ENCODE measurements at places on chromosomes 2 and 18.

DNA sequence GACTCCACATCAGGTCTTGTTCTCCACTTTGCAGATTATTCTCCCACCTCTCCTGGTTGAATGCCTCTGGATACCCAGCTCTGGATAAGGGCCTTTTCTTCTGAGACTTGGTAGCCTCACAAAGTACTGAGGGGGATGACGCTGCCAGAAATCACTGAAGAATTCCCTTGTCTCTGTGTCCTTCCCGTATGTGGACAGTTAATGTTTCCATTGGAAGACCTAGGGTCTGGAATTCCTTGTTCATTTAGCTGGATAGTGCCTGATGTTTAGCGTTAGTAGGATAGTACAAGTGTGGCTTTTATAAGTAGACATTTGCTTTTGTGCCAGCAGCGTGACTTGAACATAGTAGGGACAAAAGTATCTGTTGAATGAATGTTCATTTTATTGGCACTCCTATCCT is 76.9 kb downstream of the CLHC1 start:
- no peak for ATAC-seq

- no peak for ATAC-seq
Measured at GRCh38 chr2:32231959-32232358, 32.7 kb downstream of the NLRC4 start.

- ATAC-seq, result no peak
Measured at GRCh38 chr2:88067189-88067588, 436 bp upstream of the SMYD1 start.

DNA sequence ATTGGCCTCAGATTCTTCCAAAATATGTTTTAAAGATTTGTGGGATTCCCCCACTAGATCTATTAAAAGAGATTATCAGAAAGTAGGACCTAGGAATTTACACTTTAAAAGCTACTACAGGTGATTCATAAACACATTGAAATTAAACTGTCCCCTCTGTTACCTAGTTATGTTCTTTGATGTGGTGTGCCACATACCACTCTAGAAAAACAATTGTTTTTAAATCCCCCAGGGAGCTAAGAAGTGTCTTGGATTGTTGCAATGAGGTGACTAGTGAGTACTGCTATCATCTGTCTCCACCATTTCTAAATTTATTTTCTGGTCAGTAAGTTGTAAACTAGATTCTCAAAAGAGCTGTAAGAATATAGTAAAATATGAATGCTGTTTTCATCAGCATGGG is 214.5 kb upstream of the DOK6 start:
- no peak for ATAC-seq

- ATAC-seq, result no peak
Measured at GRCh38 chr18:58856881-58857280, 7.8 kb upstream of the ZNF532 start.

DNA sequence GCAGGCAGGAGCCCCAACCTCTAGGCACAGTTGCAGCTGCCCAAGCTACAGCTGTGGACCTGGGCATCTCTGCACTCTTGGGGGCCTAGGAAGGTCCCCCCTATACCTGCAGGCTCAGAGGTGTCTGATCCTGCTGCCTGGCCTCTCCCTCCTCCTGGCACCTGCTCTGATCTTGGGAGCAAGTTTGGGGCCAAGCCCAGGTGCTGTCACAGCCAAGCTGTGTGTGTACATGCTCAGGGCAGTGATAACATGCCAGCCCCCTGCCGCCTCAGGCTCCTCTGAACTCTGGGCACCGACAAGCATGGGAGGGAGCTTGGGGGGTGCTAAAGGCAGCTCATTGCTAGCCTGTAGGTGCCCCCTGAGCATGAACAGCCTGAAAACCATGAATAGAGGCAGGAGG is 829.6 kb upstream of the VRK2 start:
- ATAC-seq, result no peak

DNA sequence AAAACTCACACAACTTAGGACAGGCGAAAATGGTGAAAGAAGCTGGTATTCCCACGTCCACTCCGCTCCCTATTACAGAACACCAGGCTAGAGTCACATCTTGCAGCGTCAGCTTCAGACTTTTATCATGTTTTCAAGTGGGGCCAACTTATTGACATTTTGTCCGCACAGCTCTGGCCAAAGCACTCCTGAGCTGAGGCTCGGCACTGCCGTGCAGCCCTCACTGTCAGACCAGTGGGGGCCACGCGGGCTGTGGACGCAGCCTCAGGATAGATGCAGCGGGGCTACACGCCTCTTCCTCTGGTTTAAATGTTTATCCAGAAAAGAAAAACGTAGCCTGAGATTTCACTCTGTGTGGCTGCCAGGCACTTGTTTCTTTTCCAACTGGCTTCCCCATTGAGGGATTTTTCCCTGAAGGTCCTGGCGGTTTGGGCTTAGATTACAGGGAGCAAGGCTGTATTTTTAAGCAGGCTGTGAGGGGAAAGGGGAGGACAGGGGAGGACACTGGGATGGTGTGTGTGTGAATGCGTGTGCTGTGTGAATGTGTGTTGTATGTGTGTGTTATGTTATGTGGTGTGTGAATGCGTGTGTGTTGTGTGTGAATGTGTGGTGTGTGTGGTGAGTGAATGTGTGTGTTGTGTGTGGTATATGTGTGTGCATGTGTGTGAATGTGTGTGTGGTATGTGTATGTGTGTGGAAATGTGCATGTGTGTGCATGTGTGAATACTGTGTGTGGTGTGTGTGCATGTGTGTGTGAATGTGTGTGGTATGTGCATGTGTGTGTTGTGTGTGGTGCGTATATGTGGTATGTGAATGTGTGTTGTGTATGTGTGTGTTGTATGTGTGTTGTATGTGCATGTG is 267.6 kb downstream of the DCDC2C start:
- no peak for ATAC-seq

- ATAC-seq, result no peak
Measured at GRCh38 chr2:146220957-146221356, 1623.9 kb upstream of the ACVR2A start.

DNA sequence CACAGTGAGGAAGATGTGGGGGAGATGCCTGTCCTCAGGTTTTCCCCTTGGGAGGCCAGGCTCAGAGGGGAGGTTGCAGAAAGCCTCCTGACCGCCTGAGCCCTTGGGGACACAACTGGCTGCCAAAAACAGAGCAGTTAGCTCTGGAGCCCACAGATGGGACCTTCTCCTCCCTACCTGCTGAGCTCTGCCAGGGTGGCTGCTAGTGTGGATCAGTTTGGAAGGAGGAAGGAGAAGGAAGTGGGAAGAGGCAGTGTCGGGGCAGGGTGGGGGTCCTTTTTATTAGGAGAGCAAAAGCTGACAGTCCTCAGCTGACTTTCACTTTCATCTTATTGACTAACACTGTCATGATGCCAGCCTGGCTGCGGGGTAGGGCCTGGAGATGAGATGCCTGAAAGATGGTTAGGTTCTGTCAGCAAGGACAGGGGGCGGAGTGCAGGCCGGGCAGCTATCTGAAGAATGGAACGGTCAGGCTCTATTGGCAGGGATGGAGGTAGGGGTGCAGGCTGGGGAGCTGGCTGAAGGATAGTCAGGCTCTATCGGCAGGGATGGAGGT is 188.5 kb upstream of the HDAC4 start:
- ATAC-seq, result no peak

DNA sequence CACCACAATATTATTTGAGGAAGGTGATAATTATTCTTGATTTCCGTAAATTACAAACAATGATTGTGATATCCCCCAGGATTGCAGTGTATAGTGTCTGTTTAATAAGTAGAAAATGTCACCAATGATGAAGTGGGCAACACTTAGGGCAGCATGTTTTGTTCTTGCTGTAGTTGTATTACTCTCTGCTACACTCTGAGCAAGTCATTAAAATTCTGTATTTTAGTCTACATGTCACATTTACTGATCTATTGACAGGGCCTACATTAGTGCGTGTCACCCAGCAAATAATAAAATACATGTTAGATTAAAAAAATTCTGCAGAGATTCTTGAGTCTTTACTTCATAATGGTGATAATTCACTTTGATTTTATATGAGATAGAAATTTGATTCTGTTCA is 247.6 kb downstream of the TMX3 start:
- no peak for ATAC-seq

GRCh38 chr2:162018530-162018929 is 55.5 kb downstream of the DPP4 start:
- ATAC-seq, result no peak

- ATAC-seq, result no peak
Measured at GRCh38 chr2:31246184-31246852, 12.4 kb downstream of the EHD3 start.

GRCh38 chr2:30217644-30218337 is 13.5 kb upstream of the LBH start:
- ATAC-seq, result peak; percentile 83

DNA sequence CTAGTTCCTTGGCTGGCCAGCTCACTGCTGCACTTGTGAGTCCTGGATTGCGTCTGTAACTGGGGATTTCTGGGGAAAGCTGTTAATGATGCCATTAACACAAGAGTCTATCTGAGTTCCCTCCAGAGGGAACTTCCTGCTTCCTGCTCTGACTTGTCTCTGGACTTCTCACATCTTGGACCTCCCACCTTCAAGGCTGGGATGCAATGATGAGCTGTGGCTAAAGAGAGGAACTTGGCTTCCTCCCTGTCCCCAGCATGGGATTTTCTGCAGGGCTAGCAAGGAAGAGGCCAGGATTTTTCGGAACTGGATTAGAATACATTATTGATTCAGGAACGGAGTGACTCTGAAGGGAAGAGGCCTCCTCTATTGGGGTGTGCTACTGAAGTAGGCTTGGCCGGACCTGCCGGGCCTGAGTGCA is 155.5 kb downstream of the CLIP4 start:
- ATAC-seq, result no peak
